ENCODE measurements at places on chromosomes 1 and 21.

GRCh38 chr1:55048453-55049270 lies 9.3 kb downstream of the PCSK9 start:
- DNase-seq = no peak

GRCh38 chr1:91736715-91737615 lies 149.0 kb downstream of the TGFBR3 start:
- DNase-seq = no peak

- DNase-seq = no peak
Measured at GRCh38 chr1:19416145-19416544, 69.2 kb downstream of the CAPZB start.

- no peak for DNase-seq
Measured at GRCh38 chr1:214862421-214862820, 220.1 kb upstream of the KCNK2 start.

- DNase-seq = peak; percentile 67
Measured at GRCh38 chr1:214833178-214833756, 230.3 kb downstream of the CENPF start.

DNA sequence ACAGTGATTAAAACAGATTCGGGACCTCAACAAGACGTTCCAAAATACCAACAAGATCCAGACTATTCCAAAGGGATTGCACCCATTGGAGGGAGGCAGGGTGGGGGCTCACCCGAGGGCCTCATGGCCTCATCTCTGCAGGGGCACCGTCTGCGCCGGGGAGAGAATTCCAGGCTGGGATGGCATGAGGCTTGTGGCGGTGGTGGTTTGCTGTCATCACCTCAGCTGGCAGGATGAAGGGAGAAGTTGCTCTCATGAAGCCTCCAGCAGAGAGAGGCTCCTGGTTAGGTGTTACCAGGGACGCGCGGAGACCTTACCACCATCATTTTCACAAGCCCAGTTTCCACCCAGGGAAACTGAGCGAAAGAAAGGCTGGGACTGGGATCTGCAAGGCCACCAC lies 6.7 kb upstream of the PDPN start:
- DNase-seq = no peak

DNA sequence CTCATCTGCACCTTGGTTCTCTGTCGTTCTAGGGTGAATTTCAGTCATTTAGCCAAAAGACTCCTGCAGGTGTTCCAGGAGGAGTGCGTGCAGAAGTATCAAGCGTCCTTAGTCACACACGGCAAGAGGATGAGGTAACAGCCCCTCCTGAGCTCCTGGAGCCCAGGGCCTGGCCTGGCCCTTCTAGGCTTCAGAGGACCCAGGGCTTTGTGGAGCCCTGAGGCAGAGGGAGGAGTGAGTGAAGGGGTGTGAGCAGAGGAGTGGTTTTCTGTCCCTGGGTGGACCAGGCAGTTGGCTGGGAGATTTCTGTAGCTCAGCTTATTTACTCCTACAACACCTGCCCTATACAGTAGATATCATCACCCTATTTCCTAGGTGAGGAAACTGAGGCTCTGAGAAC lies 15.7 kb upstream of the RASSF5 start:
- no peak for DNase-seq

DNA sequence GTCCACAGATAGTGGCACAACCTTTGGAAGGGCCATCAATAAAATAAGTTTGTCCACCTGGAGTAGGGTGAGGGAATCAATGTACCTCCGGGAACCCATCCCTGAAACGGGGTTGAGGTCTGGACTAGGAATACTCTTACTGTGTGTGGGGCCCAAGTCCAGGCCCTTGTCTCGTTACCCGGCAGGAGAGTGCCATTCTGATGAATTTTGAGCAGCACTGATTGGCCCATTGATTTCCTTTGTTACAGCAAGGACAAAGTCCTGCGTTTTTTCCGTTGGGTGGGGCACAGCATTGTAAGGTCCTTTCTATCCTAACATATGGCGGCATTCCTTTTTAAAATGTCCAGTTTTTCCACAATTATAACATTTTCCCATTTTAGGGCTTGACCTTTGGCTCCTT lies 75.2 kb downstream of the AXDND1 start:
- DNase-seq = no peak

GRCh38 chr1:233509526-233509925 lies 104.4 kb upstream of the KCNK1 start:
- no peak for DNase-seq

GRCh38 chr21:37868446-37869295 lies 47.6 kb downstream of the KCNJ6 start:
- DNase-seq = no peak

- no peak for DNase-seq
Measured at GRCh38 chr1:180930687-180931086, 18.0 kb downstream of the KIAA1614 start.

DNA sequence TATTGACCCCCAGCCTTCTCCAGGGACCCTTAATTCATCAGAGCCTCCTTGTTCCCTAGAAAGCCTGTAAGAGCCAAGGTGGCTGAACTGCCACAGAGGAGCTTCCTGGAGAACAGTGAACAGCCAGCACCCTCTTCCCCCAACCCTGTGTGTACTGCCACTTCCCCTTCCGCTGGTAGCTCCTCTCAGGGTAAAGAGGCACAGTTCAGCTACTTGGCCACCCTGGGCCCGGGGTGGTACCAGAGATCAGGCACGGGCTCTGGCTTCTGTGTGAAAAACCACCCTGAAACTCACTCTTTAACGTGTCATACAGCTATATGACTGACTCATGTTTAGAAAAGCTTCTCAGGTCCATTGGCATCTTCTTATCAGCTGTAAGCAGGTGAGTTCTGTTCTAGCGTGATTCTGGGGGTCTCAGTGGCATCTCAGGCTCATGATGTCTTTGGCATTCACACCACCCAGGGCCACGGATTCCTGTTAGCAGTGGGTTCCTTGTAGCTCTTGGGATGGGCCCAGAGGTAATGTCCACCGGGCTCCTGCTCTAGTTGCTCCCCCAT lies 22.4 kb downstream of the ARMH1 start:
- DNase-seq = no peak

DNA sequence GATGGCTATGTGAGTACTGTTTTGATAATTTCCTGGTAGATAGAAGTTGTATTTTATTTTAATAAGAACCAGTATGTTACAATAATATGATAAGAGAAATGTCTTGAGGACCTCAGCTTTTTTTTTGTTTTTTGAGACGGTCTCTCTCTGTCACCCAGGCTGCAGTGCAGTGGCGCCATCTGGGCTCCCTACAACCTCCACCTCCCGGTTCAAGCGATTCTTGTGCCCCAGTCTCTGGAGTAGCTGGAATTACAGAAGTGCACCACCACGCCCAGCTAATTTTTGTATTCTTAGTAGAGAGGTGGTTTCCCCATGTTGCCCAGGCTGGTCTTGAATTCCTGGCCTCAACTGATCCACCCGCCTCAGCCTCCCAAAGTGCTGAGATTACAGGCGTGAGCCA lies 968.1 kb upstream of the ADGRL4 start:
- no peak for DNase-seq

DNA sequence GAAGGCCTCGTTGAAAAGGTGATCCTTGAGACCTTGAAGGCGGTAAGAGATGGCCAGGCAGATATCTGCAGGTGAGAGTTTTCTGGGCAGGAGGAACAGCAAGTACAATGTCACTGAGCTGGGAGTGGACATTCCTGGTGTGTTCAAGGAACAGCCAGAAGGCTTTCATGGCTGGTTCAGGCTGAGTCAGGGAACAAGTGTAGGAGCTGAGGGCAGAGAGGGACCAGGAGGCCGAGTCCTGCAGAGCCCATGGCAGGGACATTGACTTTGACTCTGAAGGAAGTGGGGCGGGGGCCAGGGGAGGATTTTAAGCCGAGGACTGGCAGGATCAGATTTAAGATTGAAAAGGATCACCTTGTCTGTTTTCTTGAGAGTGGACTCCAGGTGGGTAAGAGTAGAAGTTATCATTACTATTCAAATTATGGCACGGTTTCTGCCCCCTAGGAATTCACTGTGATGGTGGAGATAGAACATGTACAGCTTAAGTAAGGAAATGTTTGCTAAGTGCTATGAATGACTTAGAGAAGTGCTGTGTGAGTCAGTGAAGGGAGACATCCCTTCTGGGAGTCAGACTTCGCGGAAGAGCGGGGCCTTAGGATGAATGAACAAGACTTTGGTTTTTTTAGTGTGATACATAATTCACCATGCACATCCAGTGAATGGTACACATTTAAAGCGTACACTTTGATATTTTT lies 202.3 kb downstream of the KIF26B start:
- no peak for DNase-seq

DNA sequence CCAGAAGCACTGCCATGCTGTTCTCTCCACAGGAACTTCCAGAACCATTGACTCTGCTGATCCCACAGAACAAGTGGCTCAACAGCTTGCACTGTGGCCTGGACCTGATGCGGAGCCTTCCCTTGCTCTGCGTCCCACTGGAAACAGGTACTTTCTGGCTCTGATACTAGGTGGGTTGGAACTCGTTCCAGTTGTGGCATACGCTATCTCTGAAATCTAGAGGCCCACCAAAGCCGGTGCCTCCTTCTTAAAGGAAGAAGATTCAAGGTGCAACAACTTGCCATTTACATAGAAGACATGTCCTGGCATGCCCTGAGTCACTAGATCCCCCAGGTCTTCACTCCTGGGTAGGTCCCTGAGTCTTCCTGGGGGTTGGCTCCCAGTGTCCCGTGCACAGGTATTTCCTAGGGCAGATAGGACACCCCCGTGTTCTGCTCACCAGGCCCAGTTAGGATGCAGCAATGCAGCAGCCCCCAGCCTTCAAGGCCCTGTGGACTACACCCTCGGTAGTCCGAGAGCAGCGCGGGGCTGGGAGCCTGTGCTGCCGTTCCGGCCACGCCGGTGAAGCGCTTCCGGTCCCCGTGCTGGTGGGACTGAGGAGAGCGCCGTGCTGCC lies 10.8 kb upstream of the PCBP3 start:
- no peak for DNase-seq

DNA sequence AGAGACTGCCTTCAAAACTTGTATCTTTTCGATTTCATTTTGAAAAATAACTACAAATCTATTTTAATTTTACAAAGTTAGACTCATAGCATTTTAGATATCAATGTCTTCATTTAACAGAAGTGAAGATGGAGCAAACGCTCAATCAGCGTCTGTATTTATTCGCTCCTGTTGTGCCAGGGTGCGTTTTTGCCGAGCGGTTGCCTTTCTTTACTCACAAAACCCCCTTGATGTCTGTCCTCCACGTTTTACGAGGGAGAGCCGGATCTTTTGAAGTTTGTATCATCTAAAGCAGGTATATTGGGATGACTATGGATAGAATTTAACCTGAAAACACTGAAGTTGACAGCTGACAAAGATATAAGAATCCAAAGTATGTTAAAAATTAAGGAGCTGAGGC lies 44.6 kb downstream of the MRPL39 start:
- no peak for DNase-seq

- DNase-seq = no peak
Measured at GRCh38 chr21:40967771-40968170, 120.8 kb upstream of the DSCAM start.

- no peak for DNase-seq
Measured at GRCh38 chr1:20739225-20739624, 6.7 kb upstream of the SH2D5 start.

DNA sequence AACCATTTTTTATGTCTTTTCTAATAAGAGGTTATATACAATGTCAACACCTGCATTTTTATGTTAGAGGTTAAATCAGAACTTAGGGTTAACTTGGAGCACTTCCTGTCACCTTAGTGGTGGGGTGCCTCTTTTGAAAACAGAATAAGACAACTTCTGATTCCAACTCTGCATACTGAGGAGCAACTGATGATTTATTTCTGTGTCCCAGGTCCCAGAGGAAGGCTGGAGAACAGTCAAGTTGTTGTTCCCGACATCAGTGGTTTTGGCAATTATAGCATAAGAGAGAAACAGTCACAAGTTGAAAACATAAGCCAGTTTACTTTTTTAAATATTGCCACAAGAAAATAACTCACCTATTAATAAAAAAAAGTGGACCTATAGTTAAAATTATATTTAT lies 871.0 kb upstream of the ADAMTS5 start:
- no peak for DNase-seq

DNA sequence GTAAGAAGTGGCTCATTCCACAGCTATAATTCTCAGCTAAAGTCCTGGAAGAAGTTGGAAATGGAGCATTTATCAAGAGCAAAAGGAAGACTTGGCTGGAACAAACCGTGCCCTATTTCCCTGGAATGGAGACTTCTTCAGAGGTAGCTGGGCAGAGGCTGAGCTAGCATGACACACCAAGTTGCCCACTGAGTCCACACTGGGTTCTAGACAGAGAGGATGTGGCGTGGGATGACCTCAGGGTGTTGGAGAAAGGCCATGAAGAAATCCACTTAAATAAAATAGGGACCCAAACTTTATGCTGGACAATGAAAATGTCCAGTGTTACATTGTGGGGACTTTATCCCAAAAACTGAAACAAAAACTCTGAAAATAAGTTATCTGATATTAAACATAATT lies 116.2 kb downstream of the KCNJ6 start:
- no peak for DNase-seq

DNA sequence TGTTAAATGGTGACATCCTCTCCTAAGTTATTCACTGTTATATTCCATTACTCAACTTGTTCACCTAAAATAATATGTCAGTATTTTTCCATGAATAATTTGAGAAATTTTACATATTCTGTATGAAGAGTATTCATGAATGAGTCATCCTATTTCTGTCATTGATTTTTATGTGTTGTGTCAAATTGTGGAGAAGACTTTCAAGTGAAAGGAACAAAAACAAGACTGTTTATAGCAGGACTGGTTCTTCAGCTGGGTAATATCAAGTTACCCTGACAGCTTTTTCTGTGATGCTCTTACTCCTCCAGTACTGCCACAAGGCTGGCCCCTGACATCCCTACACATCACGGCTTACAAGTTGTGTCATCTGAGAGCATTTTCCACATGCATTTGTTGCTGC lies 847.7 kb downstream of the NCAM2 start:
- no peak for DNase-seq

DNA sequence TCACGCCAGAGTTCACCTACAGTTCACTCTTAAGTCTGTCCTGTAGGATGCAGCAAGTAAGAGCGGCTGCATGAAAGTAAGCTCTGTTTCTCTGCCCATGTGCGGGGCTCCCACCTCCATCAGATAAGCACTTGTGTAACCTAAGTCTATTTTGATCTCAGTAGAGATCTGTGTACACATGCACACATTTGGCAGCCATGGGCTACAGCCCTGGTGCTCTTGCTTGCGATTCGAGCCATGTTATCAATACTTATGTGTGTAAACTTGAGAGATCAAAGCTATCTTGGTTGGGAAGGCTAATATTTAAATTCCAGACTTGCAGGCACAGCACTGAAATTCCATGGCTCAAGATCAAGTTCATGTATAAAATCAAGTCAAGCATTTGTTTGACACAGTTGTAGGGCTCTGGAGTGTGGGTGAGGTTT lies 244.7 kb upstream of the FGGY start:
- DNase-seq = no peak

GRCh38 chr1:164518692-164519332 lies 40.2 kb upstream of the PBX1 start:
- DNase-seq = no peak

GRCh38 chr1:35656148-35656862 lies 15.0 kb upstream of the PSMB2 start:
- DNase-seq = no peak

GRCh38 chr1:38867208-38867607 lies 5.9 kb downstream of the MYCBP start:
- DNase-seq = no peak

GRCh38 chr1:55148676-55149075 lies 66.5 kb downstream of the USP24 start:
- DNase-seq = no peak

GRCh38 chr1:12549460-12550349 lies 68.3 kb downstream of the DHRS3 start:
- peak; percentile 91 for DNase-seq

All from non-pigmented ciliary epithelial cell (primary cell).